ENCODE measurements at places on chromosomes 11 and 22.

DNA sequence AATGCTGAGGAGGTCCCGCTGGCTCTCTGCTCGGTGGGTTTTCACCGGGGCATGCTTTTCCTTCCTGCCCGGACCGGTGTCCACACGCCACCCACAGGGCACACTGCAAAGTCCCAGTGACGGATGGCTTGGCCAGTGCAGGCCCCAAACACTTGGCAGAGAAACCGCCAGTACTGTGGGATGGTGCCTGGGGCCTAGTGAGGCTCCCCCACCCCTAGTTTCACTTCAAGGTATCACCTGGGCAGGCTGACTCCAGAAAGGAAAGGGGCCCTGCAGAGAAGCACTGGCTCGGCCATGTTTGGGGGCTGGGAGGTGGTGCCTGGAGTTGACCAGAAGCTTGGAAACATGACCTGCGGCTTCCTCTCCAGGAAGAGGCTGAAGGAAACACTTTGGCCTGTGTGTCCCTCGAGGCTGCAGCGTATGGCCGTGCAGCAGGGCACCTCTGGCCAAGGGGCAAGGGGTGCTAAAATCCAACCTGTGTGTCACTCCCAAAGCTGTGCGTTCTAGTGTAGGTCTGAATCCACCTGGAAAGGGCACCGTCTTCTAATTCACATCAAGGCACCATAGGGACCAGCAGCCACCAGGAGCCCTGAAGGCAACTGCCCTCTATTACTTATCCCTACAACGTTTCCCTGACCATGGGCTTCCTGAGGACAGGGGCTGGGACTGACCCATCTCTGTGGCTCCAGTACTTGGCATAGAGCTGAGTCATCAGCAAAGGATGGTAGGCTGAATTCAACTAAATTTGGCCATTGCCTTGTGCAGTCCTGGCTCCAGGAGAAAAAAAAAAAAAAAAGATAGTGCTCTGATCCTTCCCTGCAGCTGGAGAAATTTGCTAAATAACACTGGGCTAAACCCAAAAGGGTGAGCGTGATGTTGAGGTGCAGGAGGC lies 22.6 kb downstream of the TPBGL start:
- DNase-seq = no peak

DNA sequence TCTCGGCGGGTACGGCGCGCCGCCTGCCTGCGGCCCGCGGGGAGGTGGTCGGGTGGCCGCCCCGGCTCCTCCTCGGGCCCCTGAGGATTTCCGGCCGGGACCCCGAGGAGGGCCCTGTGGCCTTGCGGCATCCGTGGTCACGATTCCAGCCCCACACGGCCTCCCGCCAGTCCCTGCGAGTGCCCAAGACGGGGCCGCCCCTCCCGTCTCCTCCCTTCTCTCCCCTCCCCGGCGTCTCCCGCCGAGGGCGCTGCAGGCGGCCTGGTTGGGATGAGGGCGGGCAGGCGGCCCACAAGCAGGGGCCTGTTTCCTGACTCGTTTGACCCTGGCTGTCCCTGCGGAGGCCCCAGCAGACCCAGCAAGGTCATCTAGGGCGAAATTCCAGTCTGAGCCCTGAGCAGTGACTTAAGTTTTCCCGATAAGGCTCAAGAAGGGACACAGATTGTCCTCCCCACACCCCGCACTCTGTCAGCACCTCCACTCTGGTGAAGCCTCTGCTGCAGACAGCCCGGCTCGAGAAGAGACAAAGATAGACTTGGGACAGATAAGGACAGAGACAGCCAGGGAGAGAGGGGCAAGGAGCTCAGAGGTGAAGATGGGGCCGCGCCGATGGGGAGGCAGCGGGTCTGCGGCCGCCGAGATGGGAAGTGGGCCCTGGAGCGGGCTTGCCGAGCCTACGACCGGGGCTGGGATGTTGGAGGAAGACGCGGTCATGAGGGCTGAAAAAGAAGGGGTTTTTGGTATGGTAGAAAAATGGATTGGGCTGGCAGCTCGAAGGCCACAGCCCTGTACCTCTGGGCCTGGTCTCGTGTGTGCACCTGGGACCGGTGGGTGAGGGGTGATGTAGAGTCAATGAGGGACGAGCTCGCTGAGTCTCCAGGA lies 95.0 kb downstream of the SWAP70 start:
- peak; percentile 76 for DNase-seq

DNA sequence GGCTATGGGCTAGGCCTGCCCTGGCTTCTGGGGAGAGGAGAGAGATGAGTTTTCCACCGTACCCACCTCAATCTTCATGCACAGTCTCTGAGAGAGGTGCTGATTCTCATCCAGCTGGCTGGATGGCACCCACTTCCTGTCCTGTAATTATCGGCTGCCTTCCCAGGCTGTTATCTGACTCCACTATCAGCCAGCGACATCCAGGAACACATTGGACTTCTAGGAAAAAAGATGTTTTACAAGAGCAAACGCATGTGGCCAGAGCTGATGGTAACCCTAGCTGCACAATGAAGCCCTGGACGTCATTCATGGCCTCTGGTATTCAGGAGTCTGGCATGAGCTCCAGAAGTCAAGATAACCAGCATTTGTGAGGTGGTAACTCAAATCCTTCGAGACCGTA lies 137.4 kb downstream of the EHF start:
- DNase-seq = no peak

GRCh38 chr11:65315204-65315865 lies 669 bp downstream of the CDC42EP2 start:
- peak; percentile 92 for DNase-seq

DNA sequence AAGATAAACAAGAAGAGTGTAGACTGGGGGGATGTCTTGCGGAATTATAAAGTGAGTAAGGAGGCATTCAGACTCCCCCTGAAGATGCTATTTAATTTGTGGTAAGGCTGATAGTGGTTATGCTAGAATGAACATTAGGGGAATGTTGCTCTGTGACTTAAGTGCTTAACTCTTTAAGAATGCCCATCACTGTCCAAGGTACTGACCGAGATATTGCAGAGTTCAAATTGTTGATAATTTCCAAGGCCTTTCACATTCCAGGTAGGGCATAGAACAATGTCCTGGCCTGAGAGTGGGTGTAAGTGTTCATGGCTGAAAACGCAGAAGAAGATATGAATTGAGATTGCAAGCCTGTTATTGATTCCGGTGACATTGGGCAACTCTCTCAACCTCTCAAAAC lies 90.3 kb upstream of the SEZ6L start:
- DNase-seq = no peak

DNA sequence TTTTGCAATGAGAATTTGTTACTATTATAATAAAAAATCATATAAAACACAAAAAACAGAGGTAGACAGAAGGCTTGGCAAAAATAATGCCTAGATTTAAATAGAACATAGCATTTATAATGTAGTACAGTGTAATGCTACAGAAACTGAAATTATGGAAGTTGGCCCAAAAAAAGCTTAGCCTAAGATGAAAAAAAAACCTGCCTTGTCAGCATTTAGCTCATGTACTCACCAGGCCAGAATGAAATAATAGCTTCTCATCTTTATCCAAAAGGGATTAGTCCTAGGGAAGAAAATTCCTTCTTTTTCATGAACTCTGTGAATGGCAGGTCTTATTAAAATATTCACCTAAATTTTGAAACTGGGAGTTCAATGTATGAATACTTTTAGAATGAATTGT lies 951.1 kb downstream of the LRRC4C start:
- no peak for DNase-seq

GRCh38 chr11:118705791-118706545 lies 26.5 kb upstream of the TREH start:
- DNase-seq = no peak

DNA sequence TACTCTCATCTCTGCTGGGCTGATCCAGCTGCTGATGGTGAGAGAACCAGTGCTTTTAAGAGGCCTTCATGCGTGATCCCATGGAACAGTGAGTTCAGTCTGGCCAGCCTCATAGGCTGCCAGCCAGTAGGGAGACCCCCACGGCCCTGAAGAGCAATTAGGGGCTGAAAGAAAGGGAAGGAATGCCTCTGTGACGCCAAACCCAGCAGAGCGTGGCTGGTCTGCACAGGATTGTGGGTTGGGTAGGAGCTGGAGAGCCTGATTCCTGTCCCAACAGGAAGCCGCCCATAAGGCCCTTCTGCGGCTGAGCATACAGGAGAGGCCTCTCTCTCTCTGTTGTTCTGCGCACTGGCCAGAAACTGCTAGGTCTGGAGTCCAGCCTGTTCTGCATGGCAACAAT lies 181.5 kb upstream of the E2F8 start:
- DNase-seq = no peak

DNA sequence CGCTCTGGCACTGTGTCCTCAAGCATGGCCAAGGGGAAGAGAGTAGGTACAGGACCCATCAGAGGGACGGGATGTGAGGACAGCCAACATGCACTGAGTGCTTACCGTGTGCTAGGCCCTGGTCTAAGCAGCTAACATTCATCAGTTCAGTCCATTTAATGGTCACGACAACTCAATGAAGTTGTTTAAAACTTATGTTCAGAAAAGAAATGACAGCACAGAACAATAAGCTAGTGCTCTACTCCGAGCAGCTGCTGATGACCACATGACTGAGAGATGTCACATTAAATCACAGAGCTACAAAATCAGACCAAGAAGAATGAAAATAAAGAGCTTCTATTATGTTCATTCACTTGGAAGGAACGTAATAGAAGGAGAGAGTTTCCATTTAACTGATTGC lies 26.3 kb downstream of the PRDM10 start:
- no peak for DNase-seq

- no peak for DNase-seq
These were observed 23.9 kb upstream of the TCF20 start for GRCh38 chr22:42294034-42294985.

- DNase-seq = peak; percentile 89
These were observed 1.9 kb downstream of the TIRAP start for GRCh38 chr11:126284829-126285228.

- no peak for DNase-seq
These were observed 29.6 kb upstream of the FIBIN start for GRCh38 chr11:26964339-26964738.

- no peak for DNase-seq
These were observed 27.5 kb downstream of the CADM1 start for GRCh38 chr11:115476463-115477286.

DNA sequence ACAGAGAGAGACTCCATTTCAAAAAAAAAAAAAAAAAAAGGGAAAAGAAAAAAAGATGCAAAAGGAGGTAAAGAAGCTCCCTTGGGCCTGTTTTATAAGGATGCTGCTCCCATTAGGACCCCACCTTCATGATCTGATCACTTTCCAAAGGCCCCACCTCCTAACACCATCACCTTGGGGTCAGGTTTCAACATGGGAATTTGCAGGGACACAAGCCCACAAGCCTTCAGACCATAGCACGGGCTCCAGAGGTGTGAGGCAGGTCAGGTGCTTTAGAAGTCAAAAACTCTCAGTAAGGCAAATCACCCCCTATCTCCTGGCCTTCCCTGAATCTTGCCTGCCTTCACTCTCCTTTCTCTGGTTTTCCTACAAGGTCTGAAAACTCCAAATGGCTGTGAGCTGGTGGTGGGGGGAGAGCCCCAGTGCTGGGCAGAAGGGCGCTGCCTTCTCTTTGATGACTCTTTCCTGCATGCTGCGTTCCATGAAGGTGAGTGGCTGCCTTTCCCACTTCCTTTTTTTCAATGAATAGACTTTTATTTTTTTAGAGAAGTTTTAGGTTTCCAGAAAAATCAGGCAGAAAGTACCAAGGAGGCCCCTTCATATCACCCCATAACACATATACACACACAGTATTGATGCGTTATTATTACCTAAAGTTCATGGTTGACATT lies 13.2 kb downstream of the ASPHD2 start:
- DNase-seq = no peak

DNA sequence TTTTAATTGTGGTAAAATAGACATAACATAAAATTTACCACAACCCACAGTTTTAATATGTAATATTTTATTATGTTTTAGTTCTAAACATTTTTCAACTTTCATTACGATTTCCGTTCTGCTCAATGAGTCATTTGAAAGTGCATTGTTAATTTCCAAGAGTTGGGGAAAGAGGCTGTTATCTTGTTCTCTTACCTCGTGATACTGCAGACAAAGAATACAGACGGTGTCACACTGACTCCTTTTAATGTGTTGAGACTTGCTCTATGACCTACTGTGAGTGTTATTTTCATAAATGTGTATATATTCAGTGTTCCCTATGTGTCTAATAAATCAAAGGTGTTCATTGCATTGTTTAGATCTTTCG lies 10.8 kb upstream of the RAC2 start:
- no peak for DNase-seq

GRCh38 chr11:44764583-44764982 lies 37.8 kb downstream of the TSPAN18 start:
- no peak for DNase-seq

- no peak for DNase-seq
These were observed 14.2 kb upstream of the TALDO1 start for GRCh38 chr11:733072-733471.

DNA sequence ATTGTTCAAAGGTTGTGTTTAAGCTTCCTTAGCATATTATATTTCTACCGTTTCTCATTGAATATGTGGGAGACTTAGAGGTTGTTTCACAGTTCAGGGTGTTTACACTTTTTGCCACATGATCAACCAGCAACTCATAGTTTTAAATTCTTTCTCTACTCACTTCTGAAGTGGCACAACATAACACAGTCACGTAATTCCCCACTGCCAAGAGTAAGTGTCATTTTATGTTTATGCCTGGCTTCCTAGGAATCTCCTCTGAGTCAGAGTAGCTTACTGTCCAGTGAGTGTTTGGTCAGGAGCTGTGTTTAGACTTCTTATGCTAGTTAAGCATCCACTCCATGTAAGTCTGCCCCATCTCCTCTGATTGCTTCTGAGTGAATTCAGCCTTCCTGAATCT lies 520.8 kb upstream of the KIRREL3 start:
- DNase-seq = no peak

Measured in stimulated activated naive CD8-positive, alpha-beta T cell treated with anti-CD3 and anti-CD28 coated beads, Interleukin-15, Interleukin-2, amounts not matched to agents 100 U/mL and 50 U/mL, for 24 hours (primary cell).